ENCODE measurements at places on chromosomes 7 and 10. TPM values are rescaled to one million over a fixed set of nuclear protein-coding genes. Genes with fewer than 3 reads are reported as not detected.

- H3K4me3 ChIP-seq = no peak overlapping the region
- peaks cover 2% of the 10 kb centered on the region for H3K4me1 ChIP-seq
- H3K27me3 ChIP-seq = peaks cover 36% of the 10 kb centered on the region
- DNase-seq = no peak
- no peaks in the 10 kb centered on the region for H3K36me3 ChIP-seq
These were observed 44.4 kb upstream of the SLF2 start for GRCh38 chr10:100868382-100868781.

- H3K27me3 ChIP-seq = no peaks in the 10 kb centered on the region
- peak overlapping the region; percentile 11 for H3K27ac ChIP-seq
- peak overlapping the region; percentile 47 for H3K4me3 ChIP-seq
- peaks cover 34% of the 10 kb centered on the region for H3K4me1 ChIP-seq
- DNase-seq = no peak
- peaks cover 15% of the 10 kb centered on the region for H3K36me3 ChIP-seq
These were observed 1.9 kb downstream of the KCTD7 start for GRCh38 chr7:66630531-66630930.

GRCh38 chr7:100801833-100802568 lies 25.3 kb downstream of the EPHB4 start:
- no peak overlapping the region for H3K4me3 ChIP-seq
- DNase-seq = no peak
- no peak overlapping the region for H3K27ac ChIP-seq
- H3K36me3 ChIP-seq = no peaks in the 10 kb centered on the region
- peaks cover 11% of the 10 kb centered on the region for H3K27me3 ChIP-seq

DNA sequence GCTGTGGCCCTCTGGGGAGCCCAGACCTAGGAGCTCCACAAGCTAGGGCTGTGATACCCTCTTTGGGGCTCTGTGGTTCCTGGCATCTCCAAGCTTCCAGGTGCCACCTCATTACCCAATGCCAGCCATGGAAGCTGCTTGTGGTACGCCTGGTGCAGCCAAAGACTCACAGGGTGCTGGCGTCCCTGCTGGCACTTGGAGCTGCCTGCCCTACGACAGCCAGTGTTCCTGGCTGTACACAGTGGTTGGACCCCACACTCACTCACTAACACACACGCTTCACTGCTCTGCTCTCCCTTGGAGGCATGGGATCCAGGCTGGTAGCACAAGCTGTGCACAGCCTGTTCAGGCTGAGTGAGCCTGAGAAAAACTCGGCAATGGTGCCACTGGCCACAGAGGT lies 894.1 kb upstream of the PHF14 start:
- no peaks in the 10 kb centered on the region for H3K36me3 ChIP-seq
- H3K27me3 ChIP-seq = no peaks in the 10 kb centered on the region
- no peak overlapping the region for H3K27ac ChIP-seq
- H3K4me1 ChIP-seq = no peaks in the 10 kb centered on the region
- no peak overlapping the region for H3K4me3 ChIP-seq

- H3K4me1 ChIP-seq = no peaks in the 10 kb centered on the region
- no peak for DNase-seq
- no peak overlapping the region for H3K27ac ChIP-seq
- no peaks in the 10 kb centered on the region for H3K27me3 ChIP-seq
- H3K4me3 ChIP-seq = no peak overlapping the region
- no peaks in the 10 kb centered on the region for H3K36me3 ChIP-seq
These were observed 18.0 kb downstream of the VSTM2A start for GRCh38 chr7:54560198-54560597.

DNA sequence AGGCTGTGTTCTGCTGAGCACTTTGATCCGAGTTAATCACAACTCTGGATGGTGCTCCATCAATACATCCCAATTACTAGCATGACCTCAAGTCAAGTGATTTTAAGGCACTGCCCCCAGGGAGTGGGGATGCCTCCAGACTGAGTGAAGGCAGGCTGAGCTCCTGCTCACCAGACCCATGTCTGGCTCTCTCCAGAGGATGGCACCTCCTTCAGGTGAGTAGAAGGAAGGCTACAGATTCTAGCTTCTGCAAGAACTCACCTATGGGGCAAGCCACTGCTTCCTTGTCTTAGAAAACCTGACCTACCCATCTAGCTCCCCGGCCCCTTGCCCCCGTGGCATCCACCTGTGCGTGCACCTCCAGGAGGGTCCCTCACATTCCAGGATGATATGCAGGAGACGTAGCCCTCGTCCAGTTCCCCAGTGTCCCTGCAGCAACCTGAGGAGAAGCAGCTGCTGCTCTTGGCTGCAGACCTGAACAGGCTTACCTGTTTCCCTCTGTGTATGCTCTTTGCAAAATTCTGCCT lies 390.3 kb downstream of the GRID1 start:
- H3K27ac ChIP-seq = no peak overlapping the region
- DNase-seq = no peak
- no peaks in the 10 kb centered on the region for H3K4me1 ChIP-seq
- no peaks in the 10 kb centered on the region for H3K36me3 ChIP-seq

DNA sequence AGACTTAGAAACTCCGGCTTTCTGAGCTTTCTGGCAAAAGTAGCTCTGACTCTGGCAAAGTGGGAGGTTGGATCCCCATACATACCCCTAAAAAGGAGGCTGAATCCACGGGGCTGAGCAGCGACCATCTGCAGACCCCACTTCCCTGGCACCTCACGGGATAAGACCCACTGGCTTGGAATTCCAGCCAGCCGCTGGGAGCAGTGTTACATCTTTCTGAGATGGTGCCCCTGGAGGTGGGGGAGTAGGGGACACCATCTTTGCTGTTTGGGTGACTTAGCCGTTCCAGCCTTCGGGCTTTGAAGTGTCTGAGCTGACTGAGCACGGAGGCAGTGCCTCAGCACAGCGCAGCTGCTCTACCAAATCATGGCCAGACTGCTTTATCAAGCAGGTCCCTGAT lies 45.0 kb upstream of the GRM3 start:
- H3K4me1 ChIP-seq = no peaks in the 10 kb centered on the region
- DNase-seq = no peak
- no peak overlapping the region for H3K4me3 ChIP-seq
- no peaks in the 10 kb centered on the region for H3K27me3 ChIP-seq
- no peak overlapping the region for H3K27ac ChIP-seq

DNA sequence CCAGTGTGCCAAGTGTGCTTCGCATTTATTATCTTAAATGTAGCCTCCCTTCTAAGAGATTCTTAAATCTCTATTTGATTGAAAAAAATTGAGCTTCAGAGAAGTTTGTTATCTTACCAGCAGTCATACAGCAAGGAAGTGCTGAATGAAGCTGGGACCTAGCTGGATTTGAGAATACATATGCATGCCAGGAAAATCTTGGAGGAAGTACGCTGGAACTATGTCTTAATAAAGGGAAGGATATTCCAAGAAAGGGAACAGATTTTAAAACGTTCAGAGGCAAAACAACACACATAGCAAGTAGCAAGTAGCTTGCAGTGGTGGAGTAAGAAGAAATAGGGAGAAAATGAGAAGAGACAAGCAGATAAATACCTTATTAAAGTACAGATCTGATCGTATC lies 1.5 kb downstream of the CFAP70 start:
- H3K27me3 ChIP-seq = no peaks in the 10 kb centered on the region
- no peak for DNase-seq
- peaks cover 10% of the 10 kb centered on the region for H3K4me1 ChIP-seq
- peaks cover 6% of the 10 kb centered on the region for H3K36me3 ChIP-seq
- no peak overlapping the region for H3K27ac ChIP-seq

- peaks cover 2% of the 10 kb centered on the region for H3K4me1 ChIP-seq
- no peak for DNase-seq
- no peak overlapping the region for H3K27ac ChIP-seq
- H3K4me3 ChIP-seq = no peak overlapping the region
- H3K36me3 ChIP-seq = no peaks in the 10 kb centered on the region
These were observed 179.7 kb downstream of the ANK3 start for GRCh38 chr10:60209874-60210570.

- no peaks in the 10 kb centered on the region for H3K27me3 ChIP-seq
- no peak overlapping the region for H3K4me3 ChIP-seq
- H3K27ac ChIP-seq = no peak overlapping the region
- no peaks in the 10 kb centered on the region for H3K36me3 ChIP-seq
These were observed 89.3 kb upstream of the RNF148 start for GRCh38 chr7:122791959-122792545.

DNA sequence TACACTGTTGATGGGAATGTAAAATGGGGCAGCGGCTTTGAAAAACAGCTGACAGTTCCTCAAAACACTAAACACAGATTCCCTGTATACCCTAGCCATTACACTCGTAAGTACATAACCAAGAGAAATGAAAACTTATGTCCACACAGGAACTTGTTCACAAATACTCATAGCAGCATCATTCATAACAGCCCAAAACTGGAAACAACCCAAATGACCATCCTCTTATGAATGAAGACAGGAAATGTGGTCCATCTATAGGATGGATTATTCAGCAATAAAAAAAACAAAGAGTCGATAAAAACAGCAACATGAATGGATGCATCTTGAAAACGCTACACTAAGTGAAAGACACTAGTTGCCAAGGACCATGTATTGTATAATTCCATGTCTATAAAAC lies 23.7 kb downstream of the NMT2 start:
- H3K27me3 ChIP-seq = no peaks in the 10 kb centered on the region
- no peak for DNase-seq
- peaks cover 41% of the 10 kb centered on the region for H3K4me1 ChIP-seq
- H3K27ac ChIP-seq = no peak overlapping the region
- peaks cover 8% of the 10 kb centered on the region for H3K36me3 ChIP-seq
- no peak overlapping the region for H3K4me3 ChIP-seq

- H3K36me3 ChIP-seq = peaks cover 4% of the 10 kb centered on the region
- peaks cover 6% of the 10 kb centered on the region for H3K4me1 ChIP-seq
- peaks cover 23% of the 10 kb centered on the region for H3K27me3 ChIP-seq
- no peak overlapping the region for H3K4me3 ChIP-seq
- DNase-seq = no peak
These were observed 3.3 kb upstream of the OR2F2 start for GRCh38 chr7:143931739-143932138.

DNA sequence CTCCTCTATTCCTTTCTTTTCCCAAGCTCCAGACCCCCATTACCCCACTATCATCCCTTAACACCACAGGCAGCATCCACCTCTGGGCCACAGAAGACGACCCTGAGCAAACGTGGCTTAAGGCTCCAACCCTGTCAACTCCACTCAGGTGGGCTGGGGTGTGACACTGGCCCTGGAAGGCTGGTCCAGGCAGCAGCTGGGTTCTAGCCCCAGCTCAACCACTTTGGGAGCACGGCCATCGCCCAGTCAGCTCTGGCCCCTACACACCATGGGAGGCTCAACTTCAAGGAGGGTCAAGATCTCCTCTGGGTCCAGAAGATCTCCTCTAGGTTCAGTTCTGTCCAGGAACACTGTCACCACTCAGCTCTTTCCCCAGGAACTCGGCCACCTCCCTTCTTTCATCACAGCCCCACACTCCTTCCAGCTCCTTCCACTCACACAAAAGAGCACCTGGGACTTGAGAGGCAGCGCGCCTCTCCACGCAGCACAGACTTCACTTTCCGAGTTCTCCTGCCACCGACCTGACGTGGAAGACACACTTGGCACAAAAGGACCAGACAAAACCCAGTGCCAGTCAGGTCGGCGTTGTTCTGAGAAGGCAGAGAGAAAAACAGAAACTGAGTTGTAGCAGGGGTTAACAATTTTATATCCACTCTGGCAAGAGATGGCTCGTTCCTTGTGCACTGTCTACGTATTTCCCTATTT lies 84.1 kb downstream of the CTBP2 start:
- no peaks in the 10 kb centered on the region for H3K36me3 ChIP-seq
- no peak overlapping the region for H3K27ac ChIP-seq
- DNase-seq = no peak
- H3K4me3 ChIP-seq = no peak overlapping the region

DNA sequence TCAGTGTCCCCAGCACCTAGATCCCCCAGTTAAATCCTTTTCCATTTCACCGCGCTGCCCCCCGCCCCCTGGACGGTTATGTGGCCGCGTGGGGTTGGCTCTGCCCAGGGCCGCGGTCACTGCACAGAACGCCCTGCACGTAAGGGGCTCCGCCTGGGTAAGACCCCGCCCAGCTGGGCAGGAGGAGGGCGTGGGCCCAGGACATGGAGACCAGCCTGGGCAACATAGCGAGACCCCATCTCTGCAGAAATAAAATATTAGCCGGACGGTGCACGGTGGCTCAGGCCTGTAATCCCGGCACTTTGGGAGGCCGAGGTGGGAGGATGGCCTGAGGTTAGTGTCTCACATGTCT lies 650 bp upstream of the ZFAND2A start:
- H3K4me1 ChIP-seq = peaks cover 28% of the 10 kb centered on the region
- no peak for DNase-seq
- peak overlapping the region; percentile 89 for H3K27ac ChIP-seq

GRCh38 chr10:69425511-69426298 lies 9.0 kb upstream of the TACR2 start:
- no peak overlapping the region for H3K4me3 ChIP-seq
- no peak for DNase-seq
- H3K27ac ChIP-seq = no peak overlapping the region
- H3K4me1 ChIP-seq = peaks cover 33% of the 10 kb centered on the region

DNA sequence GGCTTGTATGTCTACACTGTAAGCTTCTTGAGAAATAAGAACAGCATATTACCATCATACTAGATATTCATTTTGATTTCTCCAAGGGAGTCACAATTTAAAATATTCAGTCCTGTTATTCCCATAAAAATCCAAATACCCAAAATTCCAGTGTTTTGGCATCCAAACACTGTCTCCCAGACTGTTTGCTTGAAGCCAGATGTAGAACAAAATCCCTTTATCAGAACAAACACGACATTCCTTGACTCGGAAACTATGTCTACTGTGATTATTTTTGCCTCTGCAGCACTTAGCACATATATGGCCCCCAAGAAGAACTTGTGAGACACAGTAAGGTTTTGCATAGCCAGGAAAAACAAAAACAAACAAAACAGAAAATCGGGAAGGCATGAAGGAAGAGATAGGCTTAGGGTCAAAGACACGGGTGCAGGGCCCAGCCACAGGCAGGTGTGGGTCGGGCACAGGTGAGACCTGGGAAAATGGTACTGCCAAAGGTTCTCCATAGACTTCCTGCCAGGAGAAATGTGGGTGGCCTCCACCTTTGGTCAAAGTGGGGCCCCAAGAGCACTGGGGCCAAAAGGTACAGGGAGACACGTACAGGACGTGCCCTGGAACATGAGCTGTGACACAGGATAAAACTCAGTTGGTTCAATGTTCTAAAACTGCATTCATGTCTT lies 36.5 kb downstream of the CPXM2 start:
- H3K27me3 ChIP-seq = peaks cover 10% of the 10 kb centered on the region
- H3K27ac ChIP-seq = no peak overlapping the region
- no peak for DNase-seq
- H3K4me1 ChIP-seq = no peaks in the 10 kb centered on the region
- H3K4me3 ChIP-seq = no peak overlapping the region
- no peaks in the 10 kb centered on the region for H3K36me3 ChIP-seq

- H3K4me1 ChIP-seq = no peaks in the 10 kb centered on the region
- no peak overlapping the region for H3K4me3 ChIP-seq
- H3K27me3 ChIP-seq = no peaks in the 10 kb centered on the region
- H3K36me3 ChIP-seq = peaks cover 24% of the 10 kb centered on the region
- DNase-seq = no peak
These were observed 26.3 kb upstream of the TMEM236 start for GRCh38 chr10:17725703-17726102.

Gene DGKI
- 1.8 TPM for total RNA-seq

Gene LRRTM3
- total RNA-seq = not detected

Gene CYP3A4
- not detected for total RNA-seq

Gene CUBN
- 0.30 TPM for total RNA-seq

Gene PDE6C
- total RNA-seq = not detected

Gene TLL2
- 0.12 TPM for total RNA-seq

Gene RSPH10B2
- 0.32 TPM for total RNA-seq

Gene OPALIN
- not detected for total RNA-seq
